ENCODE measurements at places on chromosomes 16 and 17. TPM values are rescaled to one million over a fixed set of nuclear protein-coding genes. Genes with fewer than 3 reads are reported as not detected.
A peak's percentile ranks its signal among the peaks of the same experiment; 100 is the strongest.

Gene ATF7IP2
- total RNA-seq = 13.6 TPM

Gene CACNG5
- total RNA-seq = not detected

Gene GDPD3
- total RNA-seq = 0.83 TPM

Gene USP31
- 7.7 TPM for total RNA-seq

Gene NLRC3
- total RNA-seq = not detected

Gene MYH8
- 0.11 TPM for total RNA-seq

- DNase-seq = no peak
Measured at GRCh38 chr17:50765454-50766221, 1.7 kb downstream of the ANKRD40CL start.

DNA sequence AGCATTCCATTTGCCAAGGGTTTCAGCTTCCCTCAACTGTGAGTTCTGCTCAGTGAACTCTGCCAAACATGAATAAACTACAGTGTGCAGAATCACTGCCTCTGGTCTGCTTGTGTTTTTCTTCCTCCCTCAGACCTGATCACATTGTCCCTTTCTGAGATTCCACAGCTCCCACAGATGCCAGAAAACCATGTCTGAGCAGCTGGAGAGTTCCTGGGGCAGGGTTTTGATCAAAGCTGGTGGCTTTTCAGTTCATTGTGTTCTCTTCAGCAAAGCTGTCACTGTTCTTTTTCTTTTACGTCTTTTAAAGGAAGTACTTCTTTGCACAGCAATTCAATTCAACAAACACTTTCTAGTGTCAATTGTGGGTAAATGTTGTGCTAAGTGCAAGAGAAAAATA lies 555.8 kb downstream of the RBFOX1 start:
- DNase-seq = no peak

GRCh38 chr16:85416228-85417109 lies 196.7 kb upstream of the GSE1 start:
- no peak for DNase-seq

GRCh38 chr17:52674686-52675085 lies 516.2 kb upstream of the CA10 start:
- DNase-seq = no peak

DNA sequence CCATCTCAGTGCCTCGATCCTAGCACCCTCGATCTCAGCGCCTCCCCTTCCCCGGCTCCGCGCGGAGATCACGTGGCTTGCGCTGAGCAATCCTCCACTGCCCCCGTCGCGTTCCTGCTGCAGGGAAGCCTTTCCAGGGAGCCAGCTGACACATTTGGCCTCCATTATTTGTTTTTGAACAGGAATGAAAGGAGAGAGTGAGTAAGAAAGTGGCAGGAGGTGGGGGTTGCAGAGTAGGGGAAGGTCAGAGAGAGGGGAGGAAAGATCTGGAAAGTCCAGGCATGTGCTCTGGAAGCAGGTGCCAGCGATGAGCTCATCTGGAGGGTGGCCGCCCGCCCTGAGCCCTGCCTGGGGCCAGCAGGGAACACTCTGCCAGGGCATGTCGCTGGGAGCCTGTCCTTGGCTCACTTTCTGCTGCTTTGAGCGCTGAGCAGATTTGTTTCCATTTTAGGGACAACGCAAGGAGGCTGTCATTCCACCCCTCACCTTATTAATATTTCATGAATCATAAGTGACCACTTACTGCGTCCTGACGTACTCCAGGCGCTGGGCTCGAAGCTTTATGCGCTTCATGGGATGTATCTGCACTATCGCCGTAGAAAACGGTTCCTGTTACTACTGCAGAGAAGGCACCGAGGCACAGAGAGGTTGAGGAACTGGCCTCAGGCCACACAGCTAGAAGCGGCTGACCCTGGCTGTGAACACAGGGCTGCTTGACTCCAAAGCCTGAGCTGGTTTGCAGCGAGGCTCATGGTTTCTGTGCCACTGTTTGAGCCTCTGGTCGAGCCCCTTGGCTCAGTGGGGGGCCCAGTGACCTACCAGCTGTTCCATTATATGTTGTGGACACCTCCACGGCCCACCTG lies 283.1 kb downstream of the SEC14L1 start:
- peak; percentile 96 for DNase-seq

DNA sequence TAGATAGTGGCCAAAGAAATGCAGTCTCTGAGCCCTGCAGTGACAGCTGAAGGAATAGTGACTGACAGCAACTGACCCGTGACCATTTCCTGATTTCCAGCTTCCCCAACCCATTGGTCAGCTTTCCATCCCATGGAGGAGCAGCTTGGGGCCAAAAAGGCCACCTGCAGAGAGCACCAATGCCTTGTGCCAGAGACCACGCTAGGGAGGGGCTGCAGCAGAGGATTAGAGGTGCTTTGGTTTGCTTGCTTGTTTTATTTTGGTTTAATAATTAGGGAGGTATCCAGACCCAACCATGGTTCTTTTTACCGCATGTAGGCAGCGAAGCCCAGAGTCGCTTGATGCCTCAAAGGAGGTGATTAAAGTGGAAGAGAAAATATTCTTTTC lies 61.3 kb upstream of the SIAH1 start:
- DNase-seq = peak; percentile 3

GRCh38 chr17:50015146-50015545 lies 20.1 kb upstream of the DLX3 start:
- DNase-seq = no peak

DNA sequence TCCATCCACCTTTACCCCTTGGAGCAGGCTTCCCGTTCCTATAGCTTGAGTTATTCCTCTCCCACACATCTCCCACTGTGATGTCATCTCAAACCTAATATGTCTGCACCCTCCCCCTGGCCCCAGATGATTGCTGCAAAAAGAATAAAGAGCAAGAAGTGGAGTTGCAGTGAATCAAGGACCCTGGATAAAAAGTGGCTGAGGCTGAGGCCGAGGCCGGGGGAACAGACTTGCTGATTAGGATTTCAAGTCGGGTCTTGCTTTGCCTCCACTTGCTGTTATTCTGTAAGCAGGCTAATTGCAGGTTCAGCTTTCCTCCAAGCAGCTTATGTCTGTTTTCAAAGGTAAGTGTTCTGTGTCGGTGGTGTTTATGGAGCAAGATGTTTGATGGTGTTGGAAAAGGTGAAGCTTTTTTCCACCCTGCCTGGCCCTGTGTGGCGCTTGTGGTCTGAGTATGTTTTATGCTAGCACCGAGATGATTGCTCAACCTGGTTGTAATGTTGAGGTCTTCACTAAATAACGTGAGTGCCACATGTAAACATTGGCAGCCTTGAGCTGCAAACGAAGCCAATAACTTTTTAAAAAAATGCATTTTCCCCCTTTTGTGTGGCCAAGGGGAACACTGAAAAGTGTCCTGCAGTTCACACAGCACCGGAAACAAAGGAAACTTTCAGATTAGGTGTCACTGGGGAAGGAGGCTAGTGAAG lies 15.4 kb downstream of the HS3ST3B1 start:
- no peak for DNase-seq

GRCh38 chr16:68402748-68403040 lies 45.6 kb downstream of the SMPD3 start:
- no peak for DNase-seq

DNA sequence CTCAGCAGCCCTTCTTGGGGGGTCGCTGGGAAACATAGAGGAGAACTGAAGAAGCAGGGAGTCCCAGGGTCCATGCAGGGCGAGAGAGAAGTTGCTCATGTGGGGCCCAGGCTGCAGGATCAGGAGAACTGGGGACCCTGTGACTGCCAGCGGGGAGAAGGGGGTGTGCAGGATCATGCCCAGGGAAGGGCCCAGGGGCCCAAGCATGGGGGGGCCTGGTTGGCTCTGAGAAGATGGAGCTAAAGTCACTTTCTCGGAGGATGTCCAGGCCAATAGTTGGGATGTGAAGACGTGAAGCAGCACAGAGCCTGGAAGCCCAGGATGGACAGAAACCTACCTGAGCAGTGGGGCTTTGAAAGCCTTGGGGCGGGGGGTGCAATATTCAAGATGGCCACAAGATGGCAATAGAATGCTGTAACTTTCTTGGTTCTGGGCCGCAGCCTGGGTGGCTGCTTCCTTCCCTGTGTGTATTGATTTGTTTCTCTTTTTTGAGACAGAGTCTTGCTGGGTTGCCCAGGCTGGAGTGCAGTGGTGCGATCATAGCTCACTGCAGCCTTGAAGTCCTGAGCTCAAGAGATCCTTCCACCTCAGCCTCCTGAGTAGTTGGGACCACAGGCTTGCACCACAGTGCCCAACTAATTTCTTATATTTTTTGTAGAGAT lies 3.4 kb downstream of the STH start:
- DNase-seq = peak; percentile 41

GRCh38 chr16:85565801-85566526 lies 47.2 kb upstream of the GSE1 start:
- DNase-seq = no peak

DNA sequence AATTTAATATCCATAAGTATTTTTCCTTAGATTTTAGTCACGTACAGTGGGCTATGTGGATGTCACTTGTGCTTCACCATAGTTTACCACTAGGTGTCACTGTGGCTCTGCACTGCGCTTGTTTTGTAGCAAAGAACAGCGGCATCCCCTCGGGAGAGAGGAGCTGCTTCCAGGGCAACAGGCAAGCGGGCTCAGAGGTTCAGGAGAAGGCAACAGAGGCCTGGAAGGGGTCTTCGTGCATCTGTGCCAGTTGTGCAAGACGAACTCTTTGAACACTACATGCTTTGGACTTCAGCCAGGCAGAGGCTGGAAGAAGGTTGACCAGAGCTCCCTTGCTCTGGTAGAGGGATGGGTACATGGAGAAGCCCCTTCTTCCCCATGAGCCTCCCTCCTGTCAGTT lies 20.6 kb downstream of the CYB561 start:
- peak; percentile 74 for DNase-seq
